Epithelial cell of umbilical artery (primary cell): ENCODE measurements at places on chromosomes 7 and 10. TPM values are rescaled to one million over a fixed set of nuclear protein-coding genes. Genes with fewer than 3 reads are reported as not detected.

The CTAGE4 gene
- 0.30 TPM in 1 of 2 replicates, not detected in the other for total RNA-seq

The ACTR3C gene
- 1.5 and 1.6 TPM in 2 replicates for total RNA-seq

The C7orf57 gene
- total RNA-seq, result under 0.01 TPM in 1 of 2 replicates, not detected in the other

The OR2A42 gene
- total RNA-seq, result not detected in 2 replicates

The ADK gene
- total RNA-seq, result 46.2 and 53.9 TPM in 2 replicates

The SUN1 gene
- 96.5 and 148 TPM in 2 replicates for total RNA-seq

The OIT3 gene
- not detected in 2 replicates for total RNA-seq

The SEC61A2 gene
- 3.2 and 13.7 TPM in 2 replicates for total RNA-seq

The AZGP1 gene
- total RNA-seq, result not detected in 2 replicates

The ABCA13 gene
- under 0.01 TPM in 2 replicates for total RNA-seq
